ENCODE measurements at places on chromosomes 13 and 19. TPM values are rescaled to one million over a fixed set of nuclear protein-coding genes. Genes with fewer than 3 reads are reported as not detected.

Gene SULT2A1
- total RNA-seq, result not detected

GRCh38 chr19:7928741-7929701 lies 3.1 kb upstream of the CTXN1 start:
- no peaks in the 10 kb centered on the region for H3K36me3 ChIP-seq
- peak overlapping the region; percentile 51 for H3K27ac ChIP-seq
- peak; percentile 78 for DNase-seq
- no peaks in the 10 kb centered on the region for H3K27me3 ChIP-seq
- no peak overlapping the region for H3K4me3 ChIP-seq

GRCh38 chr13:44646044-44646443 lies 69.9 kb upstream of the TSC22D1 start:
- H3K27ac ChIP-seq, result no peak overlapping the region
- H3K36me3 ChIP-seq, result no peaks in the 10 kb centered on the region
- DNase-seq, result no peak

GRCh38 chr19:18967358-18968146 lies 26.5 kb upstream of the HOMER3 start:
- no peaks in the 10 kb centered on the region for H3K27me3 ChIP-seq
- no peak overlapping the region for H3K4me3 ChIP-seq
- DNase-seq, result peak; percentile 92
- H3K36me3 ChIP-seq, result no peaks in the 10 kb centered on the region

Measured in kidney (tissue), 22 donors.